ENCODE measurements at places on chromosomes 7 and 10.

DNA sequence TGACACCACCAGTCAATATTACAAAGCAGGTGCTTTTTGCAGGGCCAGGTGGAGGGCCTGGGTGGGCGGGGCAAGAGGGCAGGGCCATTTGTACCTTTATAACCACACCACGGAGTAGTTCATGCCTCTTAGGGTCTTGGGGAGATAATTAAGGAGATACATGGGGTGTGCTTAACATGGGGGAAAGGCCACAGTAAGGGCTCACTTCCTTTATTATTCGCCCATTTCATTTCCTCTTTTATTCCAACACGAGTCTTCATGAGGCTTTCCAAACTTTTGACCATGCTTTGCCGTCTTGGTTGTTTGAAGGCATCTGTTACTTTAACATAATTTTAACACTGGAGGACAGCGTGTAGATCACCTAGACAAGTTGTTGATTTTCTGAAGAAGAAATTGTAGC is 33.3 kb upstream of the LYZL2 start:
- no peak for DNase-seq

GRCh38 chr7:125820495-125820894 is 890.9 kb upstream of the POT1 start:
- no peak for DNase-seq

DNA sequence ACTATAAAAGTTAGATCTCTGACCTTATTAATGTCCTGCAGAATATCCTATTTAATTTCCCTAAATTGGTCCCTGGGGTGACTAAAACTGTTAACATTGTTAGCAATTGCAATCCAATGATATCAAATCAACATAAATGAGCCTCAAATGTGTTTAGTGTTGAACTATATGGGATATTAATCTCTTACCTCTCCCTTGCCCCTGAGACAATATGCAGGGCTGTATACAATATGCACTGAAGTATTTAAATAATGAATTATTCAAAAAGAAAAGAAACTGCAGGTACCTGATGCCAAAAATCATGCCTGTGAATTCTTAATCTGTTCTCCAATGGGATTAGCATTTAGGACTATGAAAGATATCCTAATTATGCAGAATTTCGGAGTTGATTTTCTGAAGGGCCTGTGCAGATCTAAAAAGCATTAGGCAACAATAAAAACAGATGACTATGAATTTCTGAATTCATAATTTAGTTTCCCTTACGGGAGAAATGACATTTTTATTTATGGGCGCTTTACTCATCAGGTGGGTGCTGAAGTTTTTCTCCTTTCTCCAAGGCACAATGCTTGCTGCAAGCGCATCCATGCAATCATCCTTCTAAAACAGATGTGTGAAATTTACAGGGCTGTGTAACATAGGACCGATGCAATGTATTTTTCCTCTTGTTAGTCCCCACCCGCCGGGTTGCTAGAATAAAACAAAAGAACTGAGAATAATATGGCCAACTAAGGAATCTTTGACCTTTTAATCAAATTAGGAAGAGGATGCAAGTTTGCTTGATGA is 5.4 kb upstream of the C10orf90 start:
- DNase-seq: no peak

- peak; percentile 75 for DNase-seq
Observed at GRCh38 chr10:119595676-119596515, 868 bp downstream of the TIAL1 start.

DNA sequence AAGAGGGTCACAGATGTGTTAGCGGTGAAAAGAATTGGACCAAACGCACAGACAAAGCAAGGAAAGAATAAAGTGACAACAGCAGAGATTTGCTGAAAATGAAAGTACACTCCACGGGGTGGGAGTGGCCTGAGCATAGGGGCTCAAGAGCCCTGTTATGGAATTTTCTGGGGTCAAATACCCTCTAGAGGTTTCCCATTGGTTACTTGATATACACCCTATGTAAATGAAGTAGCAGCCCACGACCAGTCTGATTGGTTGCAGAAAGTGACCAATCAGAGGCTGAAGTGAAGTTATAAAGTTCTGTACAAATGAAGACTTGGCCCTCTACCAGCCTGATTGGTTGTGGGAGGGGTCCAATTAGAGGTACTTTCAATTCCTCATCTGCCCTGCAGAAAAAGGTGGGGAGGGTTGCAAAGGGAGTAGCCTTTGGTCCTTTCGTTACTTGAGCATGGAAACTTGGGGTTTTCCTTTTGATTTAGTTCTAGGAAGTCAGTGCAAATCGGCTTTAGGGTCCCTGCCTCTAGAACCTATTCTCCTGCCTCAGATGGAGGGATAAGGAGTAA is 125.6 kb upstream of the PRPS1L1 start:
- DNase-seq: no peak

DNA sequence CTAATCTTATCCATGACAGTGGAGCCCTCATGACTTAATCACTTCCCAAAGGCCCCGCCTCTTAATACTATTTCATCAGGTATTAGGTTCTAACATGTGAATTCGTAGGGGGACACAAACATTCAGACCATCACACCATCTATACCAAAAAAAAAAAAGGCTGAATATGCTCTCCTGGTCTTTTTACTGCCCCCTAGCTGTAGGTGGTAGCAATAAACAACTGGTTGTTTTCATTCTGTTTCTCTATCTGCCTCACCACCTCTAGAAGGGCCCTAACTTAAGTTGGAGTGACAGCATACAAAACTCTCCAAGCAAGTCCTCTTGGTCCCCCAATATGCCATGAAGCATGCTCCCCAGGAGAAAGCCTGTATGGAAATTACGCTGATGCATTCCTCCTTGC is 94.1 kb downstream of the GRM8 start:
- peak; percentile 0 for DNase-seq

- peak; percentile 42 for DNase-seq
Observed at GRCh38 chr10:124648738-124649137, 95.4 kb downstream of the FAM53B start.

Data from GM23248 (cell line).